Stimulated activated CD8-positive, alpha-beta memory T cell treated with anti-CD3 and anti-CD28 coated beads, Interleukin-7, amount 100 ng/mL, for 1 hour (primary cell): ENCODE measurements at places on chromosomes 7 and 10.

- DNase-seq: peak; percentile 26
Observed at GRCh38 chr7:74449809-74450397, 3.8 kb upstream of the GTF2IRD1 start.

DNA sequence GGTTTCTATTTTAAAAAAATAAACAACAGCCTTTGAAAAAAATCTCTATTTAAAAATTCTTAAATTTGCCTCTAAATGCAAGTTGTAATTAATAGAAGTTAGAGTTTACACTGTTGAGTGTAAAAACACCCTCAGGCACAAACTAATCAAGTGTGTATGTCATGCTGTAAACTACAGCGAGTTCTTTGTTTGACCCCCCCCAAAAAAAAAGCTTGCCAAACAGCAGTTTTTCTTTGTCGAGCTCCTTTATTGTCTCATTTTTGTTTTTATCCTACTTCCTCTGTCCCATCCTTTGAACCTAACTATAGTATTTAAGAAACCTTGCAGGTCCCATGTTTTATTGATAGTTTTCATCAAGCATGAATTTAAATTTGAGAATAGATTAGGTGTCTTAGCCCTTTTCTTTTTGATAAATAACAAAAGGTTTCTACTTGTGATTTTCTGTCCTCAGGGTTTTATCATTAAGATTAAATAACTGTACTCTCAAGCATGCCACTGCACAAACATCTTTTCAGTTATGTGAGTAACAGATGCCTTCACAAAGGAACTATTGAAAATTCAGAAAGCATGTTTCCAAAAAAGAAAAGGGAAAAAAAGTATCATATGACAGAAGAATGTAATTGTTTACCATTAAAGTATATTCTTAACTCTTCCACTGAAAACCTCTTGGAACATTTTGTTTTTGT is 176.0 kb downstream of the ARID5B start:
- no peak for DNase-seq

GRCh38 chr10:114520453-114520852 is 116.2 kb upstream of the AFAP1L2 start:
- no peak for DNase-seq

GRCh38 chr10:124999433-125000365 is 57.8 kb downstream of the ZRANB1 start:
- no peak for DNase-seq
